ENCODE measurements at places on chromosomes 3 and 15. TPM values are rescaled to one million over a fixed set of nuclear protein-coding genes. Genes with fewer than 3 reads are reported as not detected.

The ARL14 gene
- polyA plus RNA-seq = not detected

The CCR1 gene
- polyA plus RNA-seq = 0.64 TPM

The RBPMS2 gene
- 0.29 TPM for polyA plus RNA-seq

DNA sequence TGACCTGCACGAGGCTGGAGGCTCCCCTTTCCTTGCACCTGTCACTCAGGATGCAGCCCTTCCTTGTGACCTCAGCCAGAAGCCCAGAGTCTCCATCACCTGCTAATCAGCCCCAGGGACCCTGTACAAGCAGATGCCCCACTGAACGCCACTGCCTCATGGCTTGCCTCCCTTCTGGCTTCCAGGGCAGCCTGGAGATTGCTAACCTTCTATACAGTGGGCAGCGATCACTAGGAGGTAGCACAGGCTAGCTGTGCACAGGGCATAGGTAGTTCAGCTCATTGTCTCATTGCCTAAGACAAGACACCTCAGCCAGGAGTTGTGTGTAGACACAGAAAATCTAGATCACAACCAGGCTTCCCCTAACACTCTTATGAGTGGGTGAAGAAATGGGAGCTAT, 49.3 kb downstream of the SSUH2 start:
- DNase-seq = no peak

GRCh38 chr3:69376731-69377130, 9.2 kb downstream of the FRMD4B start:
- DNase-seq = no peak

- DNase-seq = no peak
These were observed 16.7 kb downstream of the PTH1R start for GRCh38 chr3:46894256-46894655.

DNA sequence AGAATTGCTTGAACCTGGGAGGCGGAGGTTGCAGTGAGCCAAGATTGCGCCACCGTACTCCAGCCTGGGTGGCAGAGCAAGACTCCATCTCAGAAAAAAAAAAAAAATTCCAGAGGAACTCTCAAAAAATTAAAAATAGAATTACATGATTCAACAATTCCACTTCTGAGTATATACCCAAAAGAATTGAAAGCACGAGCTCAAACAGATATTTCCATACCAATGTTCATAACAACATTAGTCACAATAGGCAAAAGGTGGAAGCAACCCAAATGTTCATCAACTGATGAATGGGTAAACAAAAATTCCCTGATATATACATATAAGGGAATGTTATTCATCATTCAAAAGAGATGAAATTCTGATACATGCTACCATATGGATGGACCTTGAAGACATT, 16.9 kb upstream of the MORF4L1 start:
- no peak for DNase-seq

DNA sequence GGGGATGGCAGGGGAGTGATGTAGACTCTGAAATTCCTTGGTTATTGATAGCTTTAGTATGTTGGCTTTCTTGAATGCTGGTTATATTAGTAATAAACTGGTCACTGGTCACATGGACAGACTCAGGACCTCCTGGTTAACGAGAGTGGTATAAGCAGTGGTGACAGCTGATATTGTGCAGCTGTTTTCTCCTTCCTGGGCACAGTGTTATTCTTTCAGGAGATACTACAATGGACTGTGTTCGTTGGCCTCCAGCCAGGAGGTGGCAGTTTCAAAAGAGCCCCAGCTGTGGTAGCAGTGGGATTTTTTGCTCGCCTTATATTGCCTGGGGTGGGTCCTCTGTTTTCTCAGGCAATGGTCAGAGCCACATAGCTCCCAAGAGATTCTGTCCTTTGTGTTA, 181.6 kb upstream of the RBMS3 start:
- no peak for DNase-seq

GRCh38 chr3:177578488-177578887, 381.2 kb upstream of the TBL1XR1 start:
- DNase-seq = no peak
